ENCODE measurements at places on chromosomes 6 and 20. TPM values are rescaled to one million over a fixed set of nuclear protein-coding genes. Genes with fewer than 3 reads are reported as not detected.

TP53TG5 gene
- total RNA-seq, result not detected

WFDC12 gene
- total RNA-seq, result not detected

FAM209B gene
- total RNA-seq, result not detected

POM121L2 gene
- total RNA-seq, result not detected

KCNG1 gene
- 103 TPM for total RNA-seq

IL22RA2 gene
- not detected for total RNA-seq

RBBP8NL gene
- not detected for total RNA-seq

ROMO1 gene
- total RNA-seq, result 235 TPM

PTCRA gene
- total RNA-seq, result not detected

AKAP12 gene
- 114 TPM for total RNA-seq

LPIN3 gene
- total RNA-seq, result 5.5 TPM

SYCP2L gene
- not detected for total RNA-seq

ZKSCAN4 gene
- total RNA-seq, result 5.4 TPM

ABHD16B gene
- not detected for total RNA-seq

SLC35B3 gene
- total RNA-seq, result 21.9 TPM

ZBTB12 gene
- 8.1 TPM for total RNA-seq

CEBPB gene
- 145 TPM for total RNA-seq

BNIP5 gene
- not detected for total RNA-seq

HNF4A gene
- total RNA-seq, result not detected

TMEM30A gene
- total RNA-seq, result 202 TPM

TREM1 gene
- total RNA-seq, result 0.66 TPM

SMOC2 gene
- total RNA-seq, result not detected

EFCAB8 gene
- not detected for total RNA-seq

MTG2 gene
- total RNA-seq, result 25.7 TPM

MUCL3 gene
- total RNA-seq, result not detected

OR12D3 gene
- not detected for total RNA-seq

ME1 gene
- total RNA-seq, result 25.8 TPM

AIG1 gene
- 27.9 TPM for total RNA-seq

KCNK16 gene
- total RNA-seq, result not detected

SLC22A2 gene
- 0.12 TPM for total RNA-seq

FRMD1 gene
- under 0.01 TPM for total RNA-seq

TNXB gene
- total RNA-seq, result 5.9 TPM

ARMH2 gene
- not detected for total RNA-seq

SLC35F1 gene
- 0.12 TPM for total RNA-seq

MOG gene
- not detected for total RNA-seq

All from uterine smooth muscle cell (primary cell).